ENCODE measurements at places on chromosomes 6 and 20.

DNA sequence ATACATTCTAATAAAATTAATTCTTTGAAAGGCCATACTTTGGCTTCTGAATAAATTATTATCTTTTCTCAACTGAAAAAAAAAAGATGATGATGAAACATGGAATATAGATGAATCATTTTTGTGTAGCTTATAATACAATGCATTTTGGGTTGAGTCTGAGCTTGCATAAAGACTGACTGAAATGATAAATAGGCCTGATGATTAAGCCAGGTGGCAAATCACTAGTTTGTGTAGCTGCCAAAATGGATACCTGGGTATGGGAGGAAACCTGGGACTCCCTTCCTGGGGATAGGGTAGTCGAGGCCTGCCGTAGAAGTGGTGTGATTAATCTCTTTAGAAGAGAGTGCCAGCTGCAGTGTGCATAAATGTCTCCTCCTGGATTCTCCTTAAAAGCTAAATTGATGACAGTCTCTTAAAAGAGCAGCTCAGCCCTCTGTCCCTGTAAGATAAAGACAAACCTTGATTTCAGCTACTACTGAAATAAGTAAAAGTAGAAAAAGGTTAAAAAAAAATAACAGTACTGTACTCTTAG, 275.1 kb downstream of the GRIK2 start:
- no peak for DNase-seq

DNA sequence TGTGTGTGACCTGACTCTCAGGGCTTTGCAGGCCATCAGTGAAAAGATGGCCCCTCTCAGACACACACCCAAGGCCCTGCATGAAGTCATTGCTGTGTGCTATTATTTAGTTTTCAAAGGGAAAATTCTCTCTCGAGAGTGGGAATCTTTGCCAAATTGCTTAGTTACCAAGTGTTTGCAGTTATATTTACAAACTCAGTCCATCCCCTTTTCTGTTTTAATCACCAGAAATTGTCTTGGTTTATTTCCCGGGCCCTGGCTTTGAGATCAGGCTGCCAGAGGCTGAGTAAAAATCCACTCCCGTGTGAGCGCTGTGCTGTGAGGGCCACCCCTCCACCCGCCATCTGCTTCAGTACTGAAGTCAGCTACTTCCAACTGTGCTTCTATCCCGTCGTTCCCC, 163.1 kb downstream of the SOD2 start:
- no peak for DNase-seq

- DNase-seq: no peak
These were observed 42.5 kb downstream of the IPCEF1 start for GRCh38 chr6:154314084-154314483.

DNA sequence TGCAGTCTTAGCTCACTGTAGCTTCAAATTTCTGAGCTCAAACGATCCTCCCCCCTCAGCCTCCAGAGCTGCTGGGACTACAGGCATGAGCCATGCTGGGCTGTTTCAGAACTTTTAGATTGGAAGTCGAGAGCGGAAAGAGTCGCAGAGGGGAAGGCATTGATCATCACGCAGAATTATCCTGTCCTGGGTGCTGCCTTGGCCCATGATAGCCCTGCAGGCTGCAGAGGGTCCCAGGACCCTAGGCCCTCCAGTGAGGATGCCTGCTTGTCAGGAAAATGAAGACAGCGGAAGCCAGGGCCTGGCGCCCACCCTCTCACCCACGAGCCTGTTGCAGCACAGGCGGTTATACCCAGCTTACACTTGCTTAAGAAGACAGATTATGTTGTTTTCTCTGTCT, 9.1 kb downstream of the TMEM181 start:
- no peak for DNase-seq

DNA sequence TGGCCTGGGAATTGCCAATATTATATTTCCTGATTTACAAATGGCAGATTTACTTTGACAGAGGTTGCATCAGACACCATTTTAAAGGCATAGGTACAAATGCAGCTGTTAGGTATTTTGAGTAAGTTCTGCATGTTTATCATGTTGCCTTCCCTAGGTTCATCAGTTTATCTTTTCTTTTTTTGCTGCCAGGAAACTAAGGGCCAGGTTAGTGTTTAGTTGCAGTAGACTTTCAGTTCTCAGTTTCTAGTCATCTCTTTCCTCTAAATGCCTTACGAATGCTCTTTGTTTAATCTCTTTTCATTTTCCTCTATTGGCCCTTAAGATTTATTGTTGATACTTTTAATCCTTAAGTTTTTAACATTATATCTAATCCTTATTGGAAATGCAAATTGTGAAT, 129.9 kb downstream of the SMAP1 start:
- no peak for DNase-seq

DNA sequence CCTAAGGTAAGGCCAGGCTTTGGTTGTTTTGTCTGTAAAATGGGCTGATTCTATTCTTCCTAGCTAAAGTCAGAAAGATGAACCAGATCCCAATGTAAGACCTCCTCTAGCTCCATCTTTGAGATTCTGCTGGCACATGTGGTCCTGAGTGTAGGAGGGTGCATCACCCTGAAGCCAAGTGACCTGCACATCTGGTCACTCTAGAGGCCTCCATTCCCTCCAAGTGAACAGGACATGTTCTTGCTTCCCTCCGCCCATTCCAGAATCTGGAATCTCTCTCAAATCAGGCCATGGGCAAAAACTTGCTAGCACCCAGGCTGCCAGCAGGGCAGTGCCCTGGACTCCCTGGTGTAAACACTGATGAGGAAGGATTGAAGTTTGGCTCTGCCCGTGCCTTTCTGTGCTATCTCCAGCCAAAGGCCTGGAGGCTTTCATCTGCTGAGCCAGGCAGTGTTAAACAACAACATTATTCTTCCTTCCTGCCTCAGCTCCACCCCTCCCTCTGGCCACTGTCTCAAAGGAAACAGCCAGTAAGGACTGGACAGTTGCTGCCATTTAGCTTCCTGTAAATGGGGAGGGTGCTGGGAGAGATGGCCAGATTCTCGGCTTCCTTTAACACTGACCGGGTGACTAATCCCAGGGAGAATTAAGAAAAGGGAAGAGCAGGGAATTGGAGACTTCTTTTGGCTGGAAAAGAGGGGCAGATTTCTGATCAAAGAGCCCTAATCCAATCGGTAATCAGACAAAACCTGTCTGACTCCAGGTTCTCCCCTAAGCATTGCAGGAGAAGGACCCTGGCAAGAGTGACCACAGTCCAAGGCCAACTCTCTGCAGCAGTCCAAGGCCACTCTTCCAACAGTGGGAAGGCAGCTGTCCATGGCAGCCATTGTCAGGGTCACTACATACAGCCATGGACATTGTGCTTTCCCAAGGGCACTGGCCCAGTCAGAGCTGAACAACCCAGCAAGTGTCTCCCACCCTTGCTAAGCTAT, 19.5 kb upstream of the ADGRF1 start:
- DNase-seq: no peak

- no peak for DNase-seq
These were observed 10.5 kb upstream of the ZNF343 start for GRCh38 chr20:2519115-2519809.

DNA sequence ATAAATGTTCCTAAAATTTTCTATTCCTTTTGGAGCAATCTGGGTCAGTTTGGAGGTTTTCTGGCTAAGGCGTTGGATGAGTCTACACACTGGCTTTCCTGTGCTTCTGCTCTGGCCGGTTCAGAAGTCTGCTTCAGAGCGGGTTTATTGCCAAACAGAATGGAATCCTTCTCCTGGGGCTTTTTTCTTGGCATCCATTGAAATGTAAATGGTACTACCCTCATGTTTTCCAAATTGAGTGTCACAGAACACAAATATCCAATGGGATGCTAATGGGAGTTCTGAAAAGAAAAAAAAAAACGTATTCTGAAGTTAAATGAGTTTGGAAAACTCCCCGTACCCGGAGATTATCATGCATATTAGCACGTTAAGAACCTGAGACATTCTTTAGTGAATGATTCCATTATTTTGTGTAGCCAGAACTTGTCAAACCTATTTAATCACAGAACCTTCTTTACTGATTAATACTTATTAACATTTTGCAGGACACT, 930.3 kb downstream of the QKI start:
- DNase-seq: no peak

DNA sequence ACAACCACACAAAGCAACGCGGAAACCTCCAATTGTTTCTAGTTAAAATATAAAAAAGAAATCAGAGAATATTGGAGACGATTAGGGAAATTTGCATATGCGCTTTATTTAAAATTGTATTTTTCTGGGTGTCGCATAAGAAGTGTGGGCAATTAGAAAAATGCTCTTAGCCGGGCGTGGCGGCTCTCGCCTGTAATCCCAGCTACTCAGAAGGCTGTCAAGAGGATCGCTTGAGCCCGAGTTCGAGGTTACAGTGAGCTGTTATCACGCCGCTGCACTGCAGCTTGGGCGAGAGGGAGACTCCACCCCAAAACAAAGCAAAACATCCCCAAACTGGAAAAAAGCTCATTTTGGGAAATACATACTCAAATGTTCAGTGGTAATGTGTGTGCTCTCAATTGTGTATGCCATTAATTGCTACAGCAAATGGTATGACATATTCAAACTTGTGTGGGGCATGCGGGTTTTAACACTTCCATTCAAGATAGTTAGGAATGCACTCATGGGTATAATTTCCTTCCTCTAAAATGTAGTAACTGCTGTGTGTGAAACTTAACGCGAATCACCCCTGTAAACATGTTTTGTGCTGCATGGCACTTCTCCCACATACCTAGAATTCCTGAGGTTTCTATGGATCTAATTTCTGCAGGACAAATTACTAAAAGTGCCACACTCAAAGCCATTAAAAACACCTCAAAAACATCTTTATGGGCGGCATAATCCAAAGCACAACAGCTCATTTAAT, 54.7 kb upstream of the HFE start:
- DNase-seq: peak; percentile 40

- no peak for DNase-seq
These were observed 672.9 kb downstream of the HACE1 start for GRCh38 chr6:104186831-104187230.

DNA sequence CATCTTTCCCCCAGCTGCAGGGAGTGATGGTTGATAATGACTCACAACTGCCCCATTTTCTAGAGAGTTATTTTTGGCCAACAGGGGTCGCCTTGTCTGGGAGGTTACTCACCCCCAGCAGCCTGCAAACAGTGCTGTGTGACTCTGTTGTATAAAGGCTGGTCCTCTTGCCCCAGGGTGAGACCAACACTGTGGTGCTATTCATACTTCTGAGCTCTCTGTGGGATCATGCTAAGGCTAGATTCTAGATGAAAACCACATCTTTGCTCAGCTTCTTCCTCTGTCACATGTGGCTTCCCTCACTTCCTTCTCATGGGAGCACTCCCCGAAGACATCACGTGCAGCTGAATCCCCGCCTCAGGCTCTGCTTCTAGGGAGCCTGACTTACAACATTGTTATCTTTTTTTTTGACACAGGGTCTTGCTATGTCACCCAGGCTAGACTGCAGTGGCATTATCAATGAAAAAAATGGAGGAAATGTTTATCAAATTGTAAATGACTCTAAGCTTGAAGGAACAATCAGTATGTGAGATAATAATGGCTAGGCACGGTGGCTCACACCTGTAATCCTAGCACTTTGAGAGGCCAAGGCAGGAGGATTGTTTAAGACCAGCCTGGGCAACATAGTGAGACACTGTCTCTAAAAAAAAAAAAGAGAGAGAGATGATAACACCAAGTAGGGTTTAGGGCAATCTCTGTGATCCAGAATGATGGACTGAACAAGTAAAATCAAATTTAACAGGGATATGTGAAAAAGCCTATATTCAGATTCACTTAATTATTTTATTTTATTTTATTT, 55.7 kb upstream of the SLC23A2 start:
- peak; percentile 67 for DNase-seq

GRCh38 chr6:118905851-118906250, 11.9 kb downstream of the ASF1A start:
- no peak for DNase-seq

DNA sequence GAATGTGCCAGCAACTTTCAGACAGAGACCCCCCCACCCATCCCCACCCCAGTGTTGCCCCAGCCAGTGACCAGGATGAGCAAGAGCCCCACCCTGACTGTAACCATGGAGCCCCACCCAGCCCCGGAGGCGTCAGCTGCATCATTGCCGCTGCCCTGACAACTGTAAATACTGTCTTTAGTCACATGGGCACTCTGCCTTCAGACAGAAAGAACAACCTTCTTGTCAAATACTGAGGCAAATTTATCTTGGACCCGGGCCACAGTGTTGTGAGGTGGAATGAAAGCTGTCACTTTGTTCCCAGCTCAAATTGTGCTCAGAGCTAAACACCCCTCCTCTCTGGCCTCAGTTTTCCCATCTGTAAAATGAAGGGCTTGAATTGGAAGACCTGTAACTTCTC, 23.7 kb downstream of the MOCS3 start:
- no peak for DNase-seq

DNA sequence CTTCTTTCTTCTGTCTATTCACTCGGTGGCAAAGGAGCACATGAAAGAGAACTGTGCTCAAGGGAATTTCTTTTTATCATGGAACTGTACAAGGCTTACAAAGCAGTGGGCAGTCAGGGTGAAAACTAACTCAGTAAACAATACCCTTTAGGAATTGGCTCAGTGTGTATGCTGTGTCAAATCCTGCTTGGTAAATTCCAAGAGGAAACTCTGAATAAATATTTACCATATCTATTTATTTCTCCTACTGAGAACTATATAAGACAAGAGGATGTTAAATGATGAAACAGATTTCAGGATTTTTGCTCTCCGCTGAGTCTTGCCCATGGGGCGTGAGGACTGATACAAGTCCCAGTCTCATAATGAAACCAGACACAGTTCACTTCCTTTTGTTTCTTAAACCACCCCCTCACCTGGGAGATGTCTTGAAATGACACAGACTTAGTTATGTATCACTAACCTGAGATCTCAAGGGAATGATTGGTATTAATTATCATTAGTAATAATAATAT, 188.8 kb downstream of the BACH2 start:
- DNase-seq: no peak

GRCh38 chr20:5261763-5262162, 55.0 kb downstream of the PROKR2 start:
- no peak for DNase-seq

GRCh38 chr20:53382263-53382844, 211.3 kb downstream of the ZNF217 start:
- DNase-seq: no peak

DNA sequence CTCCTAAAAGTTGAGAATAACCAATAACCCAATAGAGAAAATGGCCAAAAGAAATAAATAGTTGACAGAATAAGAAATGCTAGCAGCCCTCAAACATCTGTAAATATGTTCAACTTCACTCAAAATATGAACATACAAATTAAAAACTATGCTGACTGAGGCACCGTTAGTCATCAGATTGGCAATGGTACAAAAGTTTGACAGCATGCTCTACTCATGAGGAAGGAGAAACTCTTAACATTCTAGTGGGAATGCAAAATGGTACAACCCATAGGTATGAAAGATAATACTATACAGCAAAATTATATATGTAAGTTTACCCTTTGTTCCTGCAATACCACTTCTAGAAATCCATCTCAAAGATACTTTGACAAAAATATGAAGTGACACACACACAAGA, 1.6 kb upstream of the ZSCAN12 start:
- DNase-seq: no peak
